ENCODE measurements at places on chromosomes 7 and 10.

- no peak for DNase-seq
These were observed 246.1 kb downstream of the AUTS2 start for GRCh38 chr7:69844264-69844868.

DNA sequence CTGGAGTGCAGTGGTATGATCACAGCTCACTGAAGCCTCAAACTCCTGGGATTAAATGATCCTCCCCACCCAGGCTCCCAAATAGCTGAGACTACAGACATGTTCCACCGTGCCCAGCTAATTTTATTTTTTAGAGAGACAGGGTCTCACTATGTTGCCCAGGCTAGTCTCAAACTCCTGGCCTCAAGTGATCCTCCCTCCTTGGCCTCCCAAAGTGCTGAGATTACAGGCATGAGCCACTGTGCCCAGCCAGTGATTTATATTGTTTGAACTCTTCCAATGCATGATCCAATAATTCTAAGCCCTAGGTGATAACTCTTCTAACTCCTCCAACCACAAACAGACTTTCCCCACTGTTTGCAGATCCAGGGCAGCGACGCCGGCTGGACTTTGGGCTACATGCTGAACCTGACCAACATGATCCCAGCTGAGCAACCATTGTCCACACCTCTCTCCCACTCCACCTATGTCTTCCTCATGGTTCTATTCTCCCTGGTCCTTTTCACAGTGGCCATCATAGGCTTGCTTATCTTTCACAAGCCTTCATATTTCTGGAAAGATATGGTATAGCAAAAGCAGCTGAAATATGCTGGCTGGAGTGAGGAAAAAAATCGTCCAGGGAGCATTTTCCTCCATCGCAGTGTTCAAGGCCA is 41.8 kb upstream of the CC2D2B start:
- no peak for DNase-seq

- peak; percentile 14 for DNase-seq
These were observed 53.4 kb upstream of the CYP2C18 start for GRCh38 chr10:94630017-94630688.

GRCh38 chr7:25029075-25029474 is 49.1 kb upstream of the OSBPL3 start:
- DNase-seq = no peak

DNA sequence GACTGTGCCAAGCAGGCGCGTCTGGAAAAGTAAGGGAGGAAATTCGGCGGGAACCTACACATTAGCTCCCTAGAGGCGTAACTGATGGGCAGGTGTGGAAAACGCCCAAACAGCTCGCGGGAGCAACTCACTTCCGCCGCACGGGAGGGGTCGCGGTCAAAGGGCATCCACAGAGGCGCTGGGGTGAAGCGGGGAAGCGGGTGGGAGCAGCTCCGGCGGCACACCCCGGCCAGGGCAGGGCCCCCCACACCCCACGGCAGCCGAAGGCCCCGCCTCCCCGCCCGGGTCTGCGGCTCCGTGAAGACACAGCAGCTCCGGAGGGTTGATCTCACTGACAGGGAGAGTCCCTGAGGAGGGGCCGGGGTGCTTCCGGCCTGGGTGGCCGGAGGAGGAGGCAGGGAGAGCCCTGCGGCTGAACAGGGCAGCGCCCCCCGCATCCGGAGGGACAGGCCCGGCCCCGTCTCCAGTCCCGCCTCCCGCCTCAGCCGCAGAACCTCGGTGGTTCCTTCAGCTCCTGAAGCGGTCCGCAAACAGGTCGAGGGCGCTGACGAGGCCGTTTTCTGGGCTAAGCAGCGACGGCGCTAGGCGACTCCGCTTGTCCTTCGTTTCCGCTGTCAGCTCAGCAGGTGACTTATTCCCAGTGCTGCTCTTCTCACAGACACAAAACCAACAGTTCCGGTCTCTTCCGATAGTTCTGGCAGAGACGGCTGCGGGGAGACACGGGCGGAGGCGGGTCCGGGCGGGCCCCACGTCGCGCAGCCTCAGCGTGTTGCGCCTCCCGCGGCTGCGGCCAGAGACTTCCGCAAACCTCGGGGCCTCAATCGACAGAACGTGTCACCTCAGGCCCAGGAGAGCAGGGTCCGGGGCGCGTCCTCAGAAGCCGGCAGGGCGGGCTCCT is 276.1 kb downstream of the DNAJB6 start:
- DNase-seq = no peak

DNA sequence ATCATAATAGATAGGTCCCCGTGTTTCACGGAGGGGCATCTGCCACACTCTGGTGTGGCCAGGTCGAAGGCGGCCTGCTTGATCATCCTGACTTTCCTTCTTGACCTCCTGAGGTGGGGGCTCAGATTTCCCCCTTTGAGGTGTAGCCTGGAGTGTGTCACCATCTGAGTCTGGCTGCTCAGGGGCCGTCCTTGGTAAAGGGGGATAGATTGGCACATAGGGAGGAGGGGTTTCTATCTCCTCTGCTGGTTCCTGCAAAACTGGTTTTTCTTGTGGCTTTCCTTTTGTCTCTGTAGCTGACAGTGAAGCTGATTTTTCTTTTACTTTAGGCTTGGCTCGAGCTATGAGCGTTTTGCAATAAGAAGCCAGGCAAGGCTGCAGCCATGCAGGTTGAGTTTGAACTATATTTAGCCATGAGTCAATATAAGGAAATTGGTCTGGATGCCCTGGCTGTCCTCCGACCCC is 7.1 kb upstream of the ZNF117 start:
- peak; percentile 16 for DNase-seq

GRCh38 chr10:61793760-61794703 is 107.5 kb upstream of the ARID5B start:
- peak; percentile 62 for DNase-seq

DNA sequence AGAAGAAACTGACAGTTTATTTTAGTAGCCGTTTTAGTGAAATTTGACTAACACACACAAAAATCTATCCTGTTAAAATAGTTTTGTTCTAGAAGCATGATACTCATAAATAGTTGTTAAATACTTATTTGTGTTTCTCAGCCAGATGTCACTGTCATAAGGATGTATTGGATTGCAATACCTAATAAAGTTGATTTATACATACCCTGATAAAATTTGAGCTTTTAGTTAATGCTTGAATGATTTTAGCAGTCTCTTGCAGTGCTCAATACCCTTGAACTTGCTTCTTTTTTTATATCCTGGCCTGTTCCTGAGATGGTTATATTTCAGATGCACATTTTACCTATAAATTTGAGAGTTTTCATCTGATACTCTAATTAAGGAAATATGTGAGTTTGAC is 10.1 kb downstream of the ING3 start:
- DNase-seq = no peak

- peak; percentile 41 for DNase-seq
These were observed 19.6 kb downstream of the ARL4A start for GRCh38 chr7:12706900-12707536.

- DNase-seq = no peak
These were observed 246.0 kb upstream of the NFE2L3 start for GRCh38 chr7:25906003-25906402.

DNA sequence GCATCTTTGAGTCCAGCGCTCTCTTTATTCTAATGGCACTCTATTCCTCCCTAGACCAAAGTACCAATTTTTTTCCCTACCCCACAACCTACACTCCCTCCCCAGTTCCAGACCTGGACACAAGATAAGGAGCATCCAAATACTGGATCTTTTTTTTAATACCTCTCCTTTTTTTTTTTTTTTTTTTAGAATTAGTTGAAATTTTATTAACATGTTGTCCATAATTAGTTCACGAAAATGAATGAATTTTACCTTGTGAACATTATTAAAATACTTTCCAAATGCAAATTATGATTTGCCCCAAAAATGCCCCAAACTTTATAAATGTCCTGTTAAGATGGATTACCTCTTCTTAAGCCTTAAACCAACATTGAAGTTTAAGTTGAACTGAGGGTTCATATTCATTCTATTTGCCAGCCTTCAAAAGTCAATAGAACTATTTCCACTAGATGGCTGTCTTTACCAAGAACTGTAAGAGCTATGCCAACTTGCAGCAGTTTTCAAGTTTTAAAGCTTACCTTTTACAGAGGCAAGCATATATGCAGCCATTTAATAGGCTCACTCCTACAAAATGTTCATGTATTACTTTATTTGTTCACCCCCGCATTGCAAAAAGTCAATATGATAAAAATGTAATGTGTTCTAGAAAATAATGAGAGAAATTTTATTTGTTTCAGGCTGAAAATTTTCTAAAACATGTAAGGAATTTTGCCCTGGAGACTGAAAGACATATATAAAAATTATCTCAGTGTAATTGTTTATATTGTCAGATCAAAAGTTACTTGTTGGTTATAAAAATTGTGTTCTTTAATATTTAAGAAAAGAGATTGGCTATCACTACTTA is 39.7 kb upstream of the TNKS2 start:
- peak; percentile 59 for DNase-seq

GRCh38 chr7:94848531-94848930 is 58.9 kb upstream of the PPP1R9A start:
- DNase-seq = no peak

DNA sequence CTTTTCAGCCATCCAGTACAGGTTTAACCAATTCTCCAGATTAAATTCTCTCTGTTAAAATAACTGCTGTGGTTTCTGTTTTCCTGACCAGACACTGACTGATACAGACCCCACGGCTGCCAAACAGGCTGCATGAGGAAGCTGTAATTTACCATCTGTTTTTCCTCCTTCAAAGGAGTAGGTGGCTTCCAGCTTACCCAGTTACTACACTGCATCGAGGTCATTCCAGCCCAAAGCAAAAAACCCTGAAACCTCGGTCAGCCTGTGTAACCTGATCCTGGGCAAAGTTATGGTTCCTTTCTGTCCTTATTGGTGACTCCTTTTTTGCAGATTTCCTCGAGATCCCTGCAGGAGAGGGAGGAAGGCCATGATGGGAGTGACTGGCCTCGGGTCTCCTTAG is 27.9 kb upstream of the LOXL4 start:
- peak; percentile 61 for DNase-seq

- DNase-seq = no peak
These were observed 1.9 kb downstream of the LRRC20 start for GRCh38 chr10:70380350-70381135.

DNA sequence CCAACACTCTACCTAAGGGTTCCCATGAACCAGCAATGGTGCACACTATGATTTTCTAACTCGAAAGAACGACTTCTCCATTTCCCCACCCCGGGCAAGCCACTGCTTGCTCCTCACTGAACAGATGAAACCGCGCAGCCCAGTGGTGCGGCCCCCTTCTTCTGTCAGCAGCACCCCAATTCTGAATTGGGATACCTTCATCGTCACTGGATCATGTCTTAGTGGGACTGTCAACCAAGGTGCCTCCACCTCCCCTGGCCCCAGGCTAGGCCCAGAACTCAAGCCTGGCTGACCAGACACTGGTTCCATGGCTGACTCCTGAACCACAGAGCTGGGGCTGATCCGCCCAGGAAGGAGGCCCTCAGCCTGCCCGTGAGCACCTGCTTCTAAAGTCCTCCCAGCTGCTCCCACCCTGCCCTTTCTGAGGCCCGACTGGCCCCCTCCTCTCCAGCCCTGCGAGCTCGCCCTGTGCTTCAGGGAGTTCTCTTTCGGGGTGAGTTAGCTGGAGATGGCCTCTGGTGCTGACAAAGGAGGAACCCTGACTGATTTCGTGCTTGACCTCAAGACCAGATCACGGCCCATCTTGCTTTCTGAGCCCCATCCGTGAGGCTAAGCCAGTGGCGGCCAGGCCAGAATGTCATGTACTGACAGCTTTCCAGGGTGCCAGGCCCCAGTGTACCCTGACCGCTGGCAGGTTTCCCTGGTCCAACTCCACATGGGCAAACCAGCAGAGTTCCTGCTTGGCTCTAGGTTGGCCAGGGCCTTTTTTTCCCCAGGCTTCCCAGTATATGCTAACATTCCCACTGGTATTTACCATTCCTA is 44.5 kb downstream of the FAM53B start:
- DNase-seq = no peak

DNA sequence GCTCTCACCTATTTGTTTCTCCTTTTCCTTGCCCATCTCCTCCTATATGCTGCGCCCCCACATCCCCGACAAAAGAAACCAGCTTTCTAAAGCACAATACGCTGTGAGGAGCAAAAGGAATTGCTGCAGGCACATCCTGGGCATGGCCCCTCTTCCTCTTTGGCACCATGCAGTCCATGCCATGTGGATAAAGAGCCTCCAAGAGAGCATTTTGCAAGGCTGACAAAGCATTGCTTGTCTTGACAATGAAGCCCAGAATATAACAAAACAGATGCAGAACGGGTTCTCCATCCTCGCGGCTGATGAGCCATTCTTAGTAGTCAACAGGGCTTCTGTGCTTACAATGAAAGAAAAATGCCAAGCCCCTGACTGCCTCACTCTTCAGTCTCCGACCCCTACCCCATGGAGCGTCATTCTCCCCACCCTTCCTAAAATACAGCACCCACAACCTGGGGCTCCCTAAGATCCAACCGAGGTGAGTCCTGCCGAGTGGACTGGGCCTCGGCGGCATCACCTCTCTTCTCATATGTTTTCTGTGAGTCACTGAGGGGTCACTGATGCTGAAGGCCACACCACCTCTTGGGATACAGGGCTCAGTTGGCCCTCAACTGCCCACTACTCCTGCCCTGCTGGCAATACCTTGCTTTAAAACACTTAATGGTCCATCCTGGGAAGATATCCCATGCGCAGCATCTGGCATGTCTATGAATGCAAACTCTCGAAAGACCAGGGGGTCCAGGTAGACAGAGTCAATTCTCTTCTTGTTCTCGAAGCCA is 47.5 kb downstream of the GSDME start:
- DNase-seq = no peak

GRCh38 chr7:81143856-81144255 is 225.0 kb upstream of the SEMA3C start:
- peak; percentile 17 for DNase-seq

- no peak for DNase-seq
These were observed 3.1 kb upstream of the ASIC3 start for GRCh38 chr7:151045262-151045661.

- DNase-seq = peak; percentile 60
These were observed 3.5 kb downstream of the RHOBTB1 start for GRCh38 chr10:60940446-60940845.

GRCh38 chr10:133173860-133174640 is 14.0 kb downstream of the KNDC1 start:
- DNase-seq = no peak

DNA sequence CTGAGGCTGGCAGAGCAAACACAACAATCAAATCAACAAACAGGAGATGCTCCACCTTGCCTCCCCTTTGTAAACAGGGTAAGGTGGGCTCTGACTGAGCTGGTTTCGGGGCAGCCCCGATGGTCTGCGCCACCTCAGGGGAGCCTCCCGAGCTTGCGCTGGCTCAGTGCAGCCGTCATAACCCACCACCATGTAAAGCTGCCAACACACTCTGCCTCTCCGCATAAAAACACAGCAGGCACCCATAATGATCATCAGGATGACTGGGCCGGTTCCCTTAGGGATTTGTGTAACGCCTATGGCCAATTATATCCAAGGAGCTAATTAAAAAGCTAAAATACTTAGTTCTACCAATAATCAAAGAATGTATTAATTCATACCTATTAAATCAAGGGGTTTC is 124.5 kb downstream of the PRPF18 start:
- no peak for DNase-seq

- no peak for DNase-seq
These were observed 33.8 kb upstream of the AMPH start for GRCh38 chr7:38664972-38665371.
